Thoracic aorta (tissue), 2 donors: ENCODE measurements at places on chromosomes 5 and 9. TPM values are rescaled to one million over a fixed set of nuclear protein-coding genes. Genes with fewer than 3 reads are reported as not detected.

DNA sequence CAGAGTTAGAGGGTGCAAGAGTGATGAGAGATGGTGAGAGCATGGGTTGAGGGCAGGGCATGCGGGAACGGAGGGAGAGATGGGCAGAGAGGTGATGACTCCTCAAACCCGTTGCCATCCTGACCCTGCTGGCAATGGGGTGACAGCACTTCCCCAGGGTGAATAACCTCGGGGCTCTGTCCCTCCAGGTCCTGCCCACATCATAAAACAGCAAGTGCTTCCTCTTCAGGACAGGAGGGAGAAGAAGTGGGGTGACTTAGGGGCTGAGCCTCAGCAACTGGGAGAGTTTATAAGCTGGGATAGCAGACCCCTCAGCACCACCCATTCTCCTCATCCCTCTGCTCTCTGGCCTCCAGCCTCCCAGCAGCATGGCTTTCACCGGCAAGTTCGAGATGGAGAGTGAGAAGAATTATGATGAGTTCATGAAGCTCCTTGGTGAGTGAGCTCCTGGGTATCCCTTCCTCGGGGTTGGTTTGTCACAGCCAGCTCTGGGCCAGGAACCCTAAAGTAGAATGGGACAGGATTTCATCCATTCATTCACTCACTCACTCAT is at the start of gene FABP6:
TSS of gene FABP6 (plus strand) at position 317 of the 553 bp plus-strand sequence. CDS start at position 369, 52 bp downstream.
- H3K4me3 ChIP-seq, result no peak within 1 kb of the TSS
- DNase-seq, result no peak
- no peaks in the 10 kb centered on the region for H3K27me3 ChIP-seq
- H3K4me1 ChIP-seq, result no peaks in the 10 kb centered on the region
- no peaks in the 10 kb centered on the region for H3K36me3 ChIP-seq
- no peak within 1 kb of the TSS for H3K27ac ChIP-seq

Gene IL9
- total RNA-seq, result not detected

DNA sequence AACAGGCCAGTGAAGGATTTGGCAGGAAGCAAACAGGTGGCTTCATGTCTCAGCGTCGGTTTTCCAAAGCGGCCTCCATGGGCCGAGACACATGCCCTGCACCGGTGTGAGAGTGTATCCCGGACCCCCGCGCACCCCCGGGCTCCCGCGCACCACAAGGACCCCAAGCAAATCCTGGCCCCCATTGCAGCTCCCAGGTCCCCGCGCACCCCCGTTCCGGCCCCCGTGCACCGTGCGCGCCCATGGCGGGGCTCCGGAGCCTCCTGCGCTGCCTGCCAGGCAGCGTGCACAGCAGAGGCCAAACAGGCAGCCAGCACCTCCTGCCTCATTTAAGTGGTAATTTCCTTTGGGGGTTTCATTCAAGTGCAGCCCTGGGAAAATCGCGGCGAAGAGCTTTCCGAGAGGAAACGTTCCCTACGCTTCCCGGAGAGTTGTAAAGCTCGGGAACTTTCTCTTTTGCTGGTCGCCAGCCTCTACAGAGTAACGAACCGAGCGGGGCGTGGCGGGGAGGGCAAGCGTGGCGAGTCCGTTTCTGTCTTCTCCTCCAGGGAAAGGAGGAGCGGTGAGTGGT is 145.5 kb upstream of the SLC24A2 start:
- DNase-seq, result no peak
- no peaks in the 10 kb centered on the region for H3K27me3 ChIP-seq
- H3K4me1 ChIP-seq, result no peaks in the 10 kb centered on the region
- H3K36me3 ChIP-seq, result no peaks in the 10 kb centered on the region
- H3K4me3 ChIP-seq, result peak overlapping the region; percentile 76

DNA sequence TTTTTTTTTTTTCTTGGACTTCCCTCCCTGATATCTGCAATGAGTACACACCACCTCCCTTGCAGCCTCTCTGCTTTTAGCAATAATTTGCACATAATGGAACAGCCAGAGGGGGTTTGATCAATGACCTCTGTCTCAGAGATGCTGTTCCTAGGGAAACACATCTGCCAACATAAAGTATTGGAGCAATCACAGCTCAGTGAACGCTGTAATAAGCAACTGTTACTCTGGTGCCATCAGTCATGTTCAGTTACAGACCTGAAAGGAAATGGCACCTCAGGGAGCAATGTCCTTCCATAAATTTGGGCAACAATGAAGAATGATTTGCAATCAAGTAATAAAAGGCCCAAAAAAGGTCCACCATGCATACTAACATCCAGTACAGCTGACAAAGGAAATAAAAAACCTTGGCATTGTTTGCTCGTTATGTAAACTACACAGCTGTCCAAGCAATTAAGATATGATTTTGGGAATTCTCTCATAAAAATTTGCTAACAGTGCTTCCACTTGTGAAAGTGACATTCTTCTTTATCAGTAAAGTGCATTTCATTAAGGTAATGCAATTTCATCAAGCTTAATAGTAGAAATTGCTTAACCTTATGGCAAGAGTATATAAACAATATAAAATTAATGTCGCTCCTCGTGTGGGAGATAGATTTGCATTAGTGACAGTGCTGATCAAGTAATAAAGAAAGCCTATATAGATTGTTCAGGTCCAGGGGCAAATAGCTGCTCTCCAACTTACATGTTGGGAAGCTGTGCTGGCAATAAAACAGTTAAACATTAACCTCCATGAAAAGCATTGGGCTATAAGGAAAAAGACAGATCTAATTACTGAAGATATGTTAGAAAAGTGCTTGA is 167.8 kb downstream of the RASEF start:
- no peaks in the 10 kb centered on the region for H3K36me3 ChIP-seq
- no peaks in the 10 kb centered on the region for H3K4me1 ChIP-seq
- DNase-seq, result no peak

DNA sequence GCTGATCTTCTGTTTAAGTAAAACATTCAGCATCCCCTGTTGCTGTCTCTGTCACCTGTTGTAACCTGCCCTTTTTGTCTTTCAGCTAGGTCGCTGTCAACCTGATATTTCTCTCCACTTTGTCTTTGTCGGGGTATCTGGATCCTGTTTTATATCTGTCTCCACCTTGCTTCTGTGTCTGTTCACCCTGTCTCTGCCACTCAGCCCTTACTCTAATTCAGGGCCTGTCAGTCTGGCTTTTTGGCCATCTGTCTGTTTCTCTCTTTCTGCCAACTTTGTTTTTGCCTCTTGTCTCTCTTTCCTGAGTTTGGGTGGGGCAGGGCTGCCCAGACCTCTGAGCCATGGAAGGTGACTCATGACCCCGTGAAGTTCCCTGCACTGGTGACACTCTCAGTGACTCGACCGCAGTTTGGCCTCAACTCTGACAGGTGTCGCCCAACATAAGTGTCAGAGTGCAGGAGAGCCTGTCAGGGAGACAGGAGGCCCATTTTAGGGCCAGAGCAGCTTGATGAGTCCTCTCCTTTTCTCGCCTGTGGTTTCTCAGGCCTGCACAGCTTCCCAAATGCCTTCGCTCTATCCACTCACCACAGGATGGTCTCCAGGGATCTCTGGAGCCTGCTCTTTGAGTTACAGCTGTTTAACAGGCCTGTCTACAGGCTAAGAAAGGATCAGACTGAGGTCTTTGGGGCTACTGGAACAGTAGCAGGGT is 868 bp downstream of the ZBTB43 start:
- H3K36me3 ChIP-seq, result peaks cover 4% of the 10 kb centered on the region
- peak; percentile 32 for DNase-seq
- H3K4me3 ChIP-seq, result peak overlapping the region; percentile 91
- no peaks in the 10 kb centered on the region for H3K27me3 ChIP-seq
- peak overlapping the region; percentile 75 for H3K27ac ChIP-seq

DNA sequence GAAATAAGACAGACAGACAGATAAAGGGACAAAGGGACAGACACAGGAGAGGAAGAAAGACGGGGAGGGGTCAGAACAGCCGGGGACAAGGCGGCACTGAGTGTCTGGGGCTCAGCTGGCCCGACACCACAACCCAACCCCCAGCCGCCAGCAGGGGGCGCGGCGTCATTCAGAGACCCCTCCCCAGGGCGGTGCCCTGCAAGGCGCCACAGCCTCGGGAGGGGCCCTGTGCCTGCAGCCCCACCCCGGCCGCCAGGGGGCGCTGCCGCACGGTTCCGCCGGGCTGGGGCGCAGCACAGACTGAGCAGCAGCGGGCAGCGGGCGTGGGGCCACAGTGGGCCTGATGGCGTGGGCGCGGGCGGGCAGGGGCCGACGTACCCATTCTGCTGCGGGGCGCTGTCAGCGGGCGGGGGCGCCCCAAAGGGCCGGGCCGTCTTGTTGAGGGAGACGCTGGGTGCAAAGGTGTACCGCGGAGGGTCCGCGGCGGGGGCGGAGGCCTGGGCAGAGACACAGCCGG is 5.9 kb downstream of the PDLIM7 start:
- H3K36me3 ChIP-seq, result peaks cover 72% of the 10 kb centered on the region
- peak overlapping the region; percentile 90 for H3K4me3 ChIP-seq
- peaks cover 93% of the 10 kb centered on the region for H3K4me1 ChIP-seq
- H3K27ac ChIP-seq, result peak overlapping the region; percentile 77
- no peak for DNase-seq
- no peaks in the 10 kb centered on the region for H3K27me3 ChIP-seq

Gene CAMK4
- total RNA-seq, result 6.6 TPM

DNA sequence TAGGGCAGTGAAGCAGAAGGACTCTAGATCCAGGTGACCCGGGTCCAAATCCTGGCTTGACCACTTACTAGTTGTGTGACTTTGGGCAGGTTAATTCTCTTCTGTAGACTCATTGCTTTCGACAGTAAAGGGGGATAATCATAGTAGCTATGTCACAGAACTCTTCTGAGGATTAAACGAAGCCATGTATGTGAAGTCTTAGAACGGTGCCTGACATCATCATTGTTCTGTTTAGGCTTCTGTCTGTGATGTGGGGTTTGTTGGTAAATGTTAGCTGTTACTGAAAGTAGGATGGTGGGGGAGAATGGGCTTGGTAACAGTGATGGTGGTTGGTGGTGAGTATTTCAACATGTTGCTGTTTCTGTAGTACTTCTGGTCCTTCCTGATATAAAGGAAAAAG is 73.7 kb downstream of the MAP1B start:
- H3K27me3 ChIP-seq, result no peaks in the 10 kb centered on the region
- DNase-seq, result no peak
- H3K4me3 ChIP-seq, result peak overlapping the region; percentile 66
- H3K36me3 ChIP-seq, result peaks cover 17% of the 10 kb centered on the region
- peak overlapping the region; percentile 96 for H3K27ac ChIP-seq
